ENCODE measurements at places on chromosomes 6 and 20.

- no peak for DNase-seq
Measured at GRCh38 chr6:45630314-45630713, 252.6 kb upstream of the SUPT3H start.

- DNase-seq = no peak
Measured at GRCh38 chr6:23245572-23245971, 676.2 kb downstream of the HDGFL1 start.

GRCh38 chr20:40493549-40493948 lies 195.5 kb downstream of the MAFB start:
- DNase-seq = no peak

DNA sequence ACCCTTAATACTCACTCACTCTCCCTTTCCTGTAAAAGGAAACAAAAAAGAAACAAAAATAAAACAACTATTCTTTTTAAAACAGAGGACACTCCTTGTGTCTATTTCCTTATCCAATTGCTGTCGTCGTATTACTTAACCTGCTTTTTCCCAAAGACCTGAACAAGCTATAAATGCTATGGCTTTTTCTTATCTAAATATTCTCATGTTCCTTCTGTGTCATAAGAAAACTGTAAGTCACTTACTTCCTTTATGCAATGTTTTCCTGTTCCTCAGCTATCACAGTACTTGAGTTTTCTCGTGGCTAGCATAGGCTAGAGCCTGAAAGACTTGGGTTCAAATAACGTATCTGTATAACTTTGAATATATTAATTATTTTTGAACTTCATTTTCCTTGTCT lies 99.2 kb downstream of the IRAK1BP1 start:
- no peak for DNase-seq

- DNase-seq = no peak
Measured at GRCh38 chr6:140572867-140573266, 1198.4 kb upstream of the CITED2 start.

GRCh38 chr6:111418971-111419693 lies 63.9 kb downstream of the REV3L start:
- no peak for DNase-seq

- DNase-seq = no peak
Measured at GRCh38 chr6:49252901-49253300, 210.2 kb downstream of the MMUT start.

DNA sequence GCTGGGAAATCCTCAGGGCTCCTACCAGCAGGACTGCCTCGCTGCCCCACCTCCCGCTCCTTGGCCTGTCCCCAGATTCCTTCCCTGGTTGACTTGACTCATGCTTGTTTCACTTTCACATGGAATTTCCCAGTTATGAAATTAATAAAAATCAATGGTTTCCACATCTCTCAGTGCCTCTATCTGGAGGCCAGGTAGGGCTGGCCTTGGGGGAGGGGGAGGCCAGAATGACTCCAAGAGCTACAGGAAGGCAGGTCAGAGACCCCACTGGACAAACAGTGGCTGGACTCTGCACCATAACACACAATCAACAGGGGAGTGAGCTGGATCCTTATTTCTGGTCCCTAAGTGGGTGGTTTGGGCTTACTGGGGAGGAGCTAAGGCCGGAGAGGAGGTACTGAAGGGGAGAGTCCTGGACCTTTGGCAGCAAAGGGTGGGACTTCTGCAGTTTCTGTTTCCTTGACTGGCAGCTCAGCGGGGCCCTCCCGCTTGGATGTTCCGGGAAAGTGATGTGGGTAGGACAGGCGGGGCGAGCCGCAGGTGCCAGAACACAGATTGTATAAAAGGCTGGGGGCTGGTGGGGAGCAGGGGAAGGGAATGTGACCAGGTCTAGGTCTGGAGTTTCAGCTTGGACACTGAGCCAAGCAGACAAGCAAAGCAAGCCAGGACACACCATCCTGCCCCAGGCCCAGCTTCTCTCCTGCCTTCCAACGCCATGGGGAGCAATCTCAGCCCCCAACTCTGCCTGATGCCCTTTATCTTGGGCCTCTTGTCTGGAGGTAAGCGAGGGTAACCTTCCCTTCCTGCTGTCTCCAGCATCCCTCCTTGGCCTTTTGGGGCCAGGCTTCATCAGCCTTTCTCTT lies at the start of gene CFB:
TSS of gene CFB (plus strand) at position 589 of the 863 bp plus-strand sequence. CDS start at position 716, 127 bp downstream.
- DNase-seq = no peak

DNA sequence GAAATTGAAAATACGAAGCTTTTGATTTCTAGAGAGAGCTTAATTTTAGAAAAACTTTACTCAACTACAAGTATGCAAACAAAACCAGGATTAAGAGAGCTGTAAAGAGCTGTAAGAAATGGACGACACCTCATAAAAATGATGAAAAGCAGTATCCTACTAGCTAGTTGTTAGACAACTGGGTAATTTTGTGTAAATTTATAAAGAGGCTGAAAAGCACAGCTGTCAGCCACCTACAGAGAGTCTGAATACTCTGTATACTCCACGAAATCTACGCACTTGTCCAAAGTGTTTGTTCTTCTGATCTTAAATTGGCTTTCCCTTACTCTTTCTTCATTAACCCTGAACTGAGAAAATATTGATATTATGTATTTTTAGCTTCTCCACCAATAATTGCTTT lies 808.4 kb upstream of the EPHA7 start:
- DNase-seq = no peak

DNA sequence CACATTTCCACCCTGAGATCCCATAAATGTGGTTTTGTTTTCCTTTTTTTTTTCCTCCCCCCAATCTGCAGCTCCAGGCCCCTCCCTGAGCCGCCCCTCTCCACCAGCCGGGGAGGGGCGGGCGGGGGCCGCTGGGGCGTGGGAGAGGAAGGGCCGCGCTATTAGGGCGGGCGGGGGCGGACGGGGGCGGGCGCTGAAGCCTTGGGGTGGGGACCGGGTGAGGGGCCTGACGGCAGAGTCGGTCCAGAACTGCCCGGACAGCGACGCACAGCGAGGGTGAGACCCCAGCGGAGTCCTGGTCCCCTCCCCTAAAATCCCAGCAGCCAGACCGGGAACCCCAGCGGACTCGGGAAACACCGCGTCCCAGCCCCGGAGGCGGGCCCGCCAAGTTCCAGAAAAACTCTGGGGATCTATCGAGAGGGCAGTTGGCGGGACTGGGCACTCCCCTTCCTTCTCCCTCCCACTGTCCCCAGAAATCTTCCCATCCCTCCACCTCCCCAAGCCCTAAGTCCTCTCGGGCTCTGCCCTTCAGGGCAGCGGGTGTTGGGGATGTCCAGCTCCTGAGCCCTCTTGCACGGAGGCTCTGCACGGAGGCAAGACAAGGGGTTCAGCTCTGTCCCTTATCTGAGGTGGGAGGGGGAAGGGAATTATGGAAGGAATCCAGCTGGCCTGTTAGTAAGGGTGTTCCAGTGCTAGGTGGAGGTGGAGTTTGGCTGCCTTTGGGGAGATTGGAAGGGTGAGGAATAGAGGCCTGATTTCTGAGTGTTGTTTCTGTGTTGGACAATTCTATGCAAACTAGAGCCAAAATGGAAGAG lies at the start of gene PRICKLE4:
TSS of gene PRICKLE4 (plus strand) at position 232 of the 815 bp plus-strand sequence. CDS start 2,692 bp downstream, outside the sequence.
- no peak for DNase-seq

DNA sequence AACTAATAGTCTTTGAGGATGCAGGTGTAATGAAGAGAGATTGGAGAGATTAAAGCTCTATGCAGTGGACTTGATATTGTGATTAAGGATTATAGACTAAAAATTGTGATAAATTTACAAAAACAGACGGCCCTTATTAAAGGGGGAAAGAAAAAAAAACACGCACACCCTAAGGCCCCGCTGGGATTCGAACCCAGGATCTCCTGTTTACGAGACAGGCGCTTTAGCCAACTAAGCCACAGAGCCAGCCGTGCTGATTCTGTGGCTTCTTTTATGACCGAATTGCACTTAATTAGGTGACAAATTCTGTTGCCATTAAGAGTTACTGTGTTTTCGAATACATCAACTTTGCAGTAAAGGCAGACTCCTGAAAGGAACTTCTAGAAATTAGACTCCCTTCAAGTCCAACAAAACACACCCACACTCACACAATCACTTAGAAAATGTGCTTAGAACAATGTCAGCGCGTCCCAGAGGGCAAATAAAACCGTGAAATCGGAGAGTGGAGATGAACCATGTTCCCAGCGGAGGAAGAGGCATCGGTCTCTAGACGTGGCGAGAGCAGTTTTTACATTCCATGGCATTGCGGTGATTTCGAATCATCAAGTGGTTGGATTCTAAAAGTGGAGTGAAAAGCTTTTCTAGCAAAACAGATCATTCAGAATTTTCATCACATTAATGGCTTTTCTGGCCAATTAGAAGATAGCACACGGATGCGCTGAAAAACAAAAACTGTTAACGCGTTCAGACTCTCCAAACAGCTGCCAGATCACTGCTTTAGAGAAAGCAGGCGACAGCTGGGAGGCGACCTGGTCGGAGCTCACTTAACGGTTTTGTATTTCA lies 122.6 kb downstream of the GPX5 start:
- DNase-seq = peak; percentile 85

DNA sequence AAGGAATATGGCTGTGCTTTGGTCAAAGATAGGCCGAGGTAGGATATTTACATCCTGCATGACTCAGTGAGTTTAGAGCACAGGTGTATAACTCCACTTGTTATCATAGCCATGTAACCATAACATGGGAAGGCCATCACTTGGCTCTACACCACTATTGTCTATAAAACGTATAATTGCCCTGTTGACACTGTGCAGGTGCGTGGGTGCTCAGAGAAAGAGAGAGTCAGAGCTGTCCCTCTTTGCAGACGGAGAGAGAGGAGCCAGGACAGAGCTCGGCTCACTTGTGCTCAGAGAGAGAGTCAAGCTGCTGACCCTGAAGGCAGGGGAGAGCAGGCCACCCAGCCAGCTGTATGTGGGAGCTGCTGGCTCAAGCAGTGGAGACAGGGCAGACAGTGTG lies 46.0 kb downstream of the OR2B6 start:
- no peak for DNase-seq

- no peak for DNase-seq
Measured at GRCh38 chr20:13396022-13396421, 174.9 kb downstream of the ISM1 start.

- no peak for DNase-seq
Measured at GRCh38 chr6:33211666-33212422, 3.5 kb downstream of the RING1 start.

DNA sequence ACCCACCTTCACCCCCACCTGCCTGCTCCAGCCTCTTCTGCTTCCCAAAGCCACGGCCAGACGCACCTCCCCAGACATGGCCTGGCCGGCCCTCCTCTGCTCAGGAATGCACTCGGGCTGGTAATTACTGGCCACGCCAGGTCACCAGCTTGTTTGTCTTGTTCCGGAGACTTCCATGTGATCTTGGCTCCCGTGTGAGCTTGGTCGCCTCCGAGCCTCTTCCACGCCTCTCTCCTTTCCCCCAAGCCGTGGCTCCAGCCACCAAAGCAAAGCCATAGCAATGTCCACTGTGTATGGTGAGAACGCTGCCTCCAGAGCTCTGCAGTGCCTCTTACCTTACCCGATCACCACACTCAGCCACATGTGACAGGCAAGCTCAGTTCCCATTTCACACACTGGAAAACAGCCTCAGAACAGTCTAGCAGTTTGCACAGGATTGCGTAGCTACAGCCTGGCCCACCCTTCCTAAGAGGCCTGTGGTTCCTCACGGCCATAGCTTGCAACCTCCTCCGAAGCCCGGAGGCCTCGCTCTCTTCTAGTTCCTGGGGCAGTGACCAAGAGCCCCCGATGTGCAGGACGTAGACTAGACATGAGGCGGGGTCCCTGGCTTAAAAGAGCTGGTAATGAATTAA lies 48.1 kb upstream of the AFDN start:
- DNase-seq = no peak

- DNase-seq = no peak
Measured at GRCh38 chr6:146560607-146561006, 17.0 kb downstream of the RAB32 start.

GRCh38 chr20:63042448-63043071 lies 35.8 kb upstream of the BHLHE23 start:
- no peak for DNase-seq

DNA sequence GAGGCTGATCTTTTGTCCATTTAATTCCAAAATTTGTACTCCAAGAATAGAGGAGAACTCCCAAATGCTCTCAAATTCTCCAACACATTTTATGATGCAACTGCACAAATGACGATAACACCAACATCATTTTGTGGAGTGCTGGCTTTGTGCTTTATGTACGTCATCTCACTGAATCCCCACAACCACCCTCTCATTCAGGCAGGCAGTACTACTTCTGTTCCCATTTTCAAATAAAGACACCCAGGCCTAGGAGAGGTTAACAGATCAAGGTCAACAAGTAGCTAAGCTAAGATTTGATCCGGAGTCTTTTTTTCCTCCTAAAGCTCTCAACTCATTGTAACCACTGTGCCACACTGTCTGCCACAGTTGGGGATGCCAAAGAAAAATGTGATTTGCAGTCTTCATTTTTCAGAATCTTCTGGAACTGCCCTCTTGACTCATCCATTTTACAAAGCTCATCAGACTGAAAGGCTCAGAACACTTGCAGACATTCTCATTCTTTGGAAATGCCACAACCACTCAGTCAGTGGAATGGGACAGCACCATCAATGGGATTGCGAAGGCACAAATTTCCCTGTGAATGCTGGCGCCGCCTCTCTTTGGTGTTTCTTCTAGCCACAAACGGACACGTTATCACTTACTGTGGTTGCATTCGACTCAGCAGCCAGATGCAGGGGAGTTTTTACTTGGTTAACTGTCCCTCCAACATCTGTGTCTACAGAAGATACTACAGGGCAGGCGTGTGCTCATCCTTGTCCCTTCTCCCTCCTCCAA lies 184.4 kb downstream of the GJA10 start:
- no peak for DNase-seq

GRCh38 chr6:160510199-160510598 lies 153.9 kb downstream of the LPA start:
- no peak for DNase-seq

DNA sequence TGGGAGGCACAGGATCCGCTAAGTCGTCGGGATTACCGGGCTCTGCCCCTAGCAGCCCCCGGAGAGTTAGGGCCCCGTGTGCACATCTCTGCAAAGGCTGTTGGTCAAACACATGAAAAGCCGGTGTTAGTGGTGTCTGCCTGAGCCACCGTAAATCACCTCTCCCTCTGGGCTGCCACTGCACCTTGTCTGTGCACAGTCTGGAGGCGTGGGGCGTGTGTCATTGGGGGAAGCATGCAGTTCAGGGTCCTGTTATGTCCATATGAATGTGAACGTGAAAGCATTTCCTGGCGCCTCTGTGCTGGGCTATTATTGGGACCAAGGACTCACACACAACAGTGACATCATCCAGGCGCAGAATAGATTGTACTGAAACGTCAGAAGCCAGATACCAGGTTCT lies 305.6 kb downstream of the NRN1 start:
- DNase-seq = no peak

GRCh38 chr20:34998331-34998950 lies 42.8 kb downstream of the MYH7B start:
- no peak for DNase-seq

DNA sequence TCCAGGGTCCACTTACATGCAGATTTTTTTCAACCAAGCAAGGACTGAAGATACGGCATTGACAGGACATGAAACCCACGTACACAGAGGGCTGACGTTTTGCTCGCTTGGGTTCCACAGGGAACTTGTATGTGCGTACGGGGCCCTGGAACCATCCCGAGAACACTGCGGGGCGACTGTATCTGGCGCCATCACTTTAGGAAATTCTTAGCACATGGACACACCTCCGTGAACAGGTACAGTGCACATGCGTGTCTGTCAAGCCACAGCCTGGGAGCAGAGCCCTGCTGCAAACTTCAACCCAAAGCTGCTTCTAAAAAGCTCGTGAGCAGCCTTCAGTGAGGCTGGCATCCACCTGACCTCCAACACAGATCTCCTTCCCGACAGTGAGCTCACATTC lies 37.3 kb downstream of the TAF4 start:
- DNase-seq = no peak

GRCh38 chr6:19102936-19103335 lies 715.8 kb downstream of the RNF144B start:
- DNase-seq = no peak

GRCh38 chr6:37489697-37490336 lies 9.9 kb downstream of the CCDC167 start:
- DNase-seq = no peak
